ENCODE measurements at places on chromosomes 16 and 17.
A peak's percentile ranks its signal among the peaks of the same experiment; 100 is the strongest.

GRCh38 chr17:28912281-28912937 lies 9.5 kb upstream of the DHRS13 start:
- no peak for DNase-seq

GRCh38 chr17:63275318-63275970 lies 170.7 kb downstream of the CYB561 start:
- DNase-seq, result no peak

- no peak for DNase-seq
Measured at GRCh38 chr17:66464921-66465320, 162.5 kb downstream of the PRKCA start.

GRCh38 chr17:8976638-8977037 lies 11.1 kb upstream of the PIK3R5 start:
- DNase-seq, result no peak

DNA sequence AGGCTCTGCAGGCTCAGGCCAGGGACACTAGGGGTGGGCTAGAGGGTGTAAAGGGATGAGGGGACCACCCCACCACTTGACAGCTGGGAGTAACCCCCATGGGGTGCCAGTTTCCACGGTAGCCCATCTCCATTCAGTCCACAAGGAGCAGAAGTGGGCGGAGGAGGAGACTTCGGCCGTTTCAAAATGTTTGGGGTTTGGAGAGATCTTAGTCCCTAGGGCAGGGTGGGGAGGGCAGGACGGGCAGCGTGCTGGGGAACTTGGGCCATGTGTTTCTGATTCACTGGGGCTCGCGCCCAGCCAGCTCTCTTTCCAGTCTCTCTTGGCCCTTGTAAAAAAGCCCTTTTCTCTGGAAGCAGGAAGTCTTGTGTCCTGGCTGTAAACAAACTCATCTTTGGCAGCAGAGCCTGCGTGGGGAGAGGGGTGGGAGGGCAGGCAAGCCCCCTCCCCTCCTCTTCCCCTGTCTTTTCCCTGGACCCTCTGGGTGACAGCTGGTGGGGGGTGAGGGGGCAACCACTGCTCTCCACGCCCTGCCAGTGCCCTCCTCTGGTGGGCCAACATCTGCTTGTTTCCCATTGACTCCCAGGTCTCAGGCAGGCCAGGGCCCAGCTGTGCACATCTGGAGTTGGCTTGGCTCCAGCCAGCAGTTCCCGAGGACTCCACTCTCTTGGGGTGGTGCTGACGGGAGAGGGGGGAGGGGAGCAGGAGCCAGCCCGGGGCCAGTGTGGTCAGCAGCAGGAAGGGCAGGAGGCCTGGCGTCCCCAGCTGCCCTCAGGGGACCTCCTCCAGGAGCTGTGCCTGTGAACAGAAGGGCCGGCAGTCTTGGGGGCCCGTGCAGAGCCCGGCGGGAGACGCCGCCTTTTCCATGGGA lies 8.1 kb downstream of the CYGB start:
- no peak for DNase-seq

DNA sequence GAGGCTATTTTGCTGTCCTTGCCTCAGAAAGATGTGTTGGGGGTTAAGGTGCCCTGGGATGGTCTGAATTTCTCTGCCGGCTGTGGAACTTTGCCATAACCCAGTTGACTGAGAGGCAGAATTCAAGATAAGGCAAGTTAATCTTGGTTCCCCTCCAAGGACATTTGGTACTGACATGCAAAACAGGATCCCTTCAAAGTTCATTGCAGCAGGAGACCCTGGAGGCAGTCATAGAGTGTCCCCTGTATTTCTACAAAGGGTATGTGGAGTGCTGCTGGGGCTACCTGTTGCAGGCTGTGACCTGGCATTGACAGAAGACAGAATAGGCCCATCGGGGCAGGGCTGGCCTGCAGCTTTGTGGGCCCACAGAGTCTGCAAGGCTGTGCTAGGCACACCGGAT lies 135.6 kb upstream of the IRX3 start:
- no peak for DNase-seq

- DNase-seq, result peak; percentile 79
Measured at GRCh38 chr16:85573696-85574641, 39.2 kb upstream of the GSE1 start.

GRCh38 chr16:84568066-84568465 lies 49.8 kb downstream of the COTL1 start:
- no peak for DNase-seq

GRCh38 chr16:64051824-64052223 lies 1070.0 kb downstream of the CDH11 start:
- peak; percentile 11 for DNase-seq

GRCh38 chr16:46730126-46730525 lies 18.0 kb downstream of the MYLK3 start:
- DNase-seq, result no peak

DNA sequence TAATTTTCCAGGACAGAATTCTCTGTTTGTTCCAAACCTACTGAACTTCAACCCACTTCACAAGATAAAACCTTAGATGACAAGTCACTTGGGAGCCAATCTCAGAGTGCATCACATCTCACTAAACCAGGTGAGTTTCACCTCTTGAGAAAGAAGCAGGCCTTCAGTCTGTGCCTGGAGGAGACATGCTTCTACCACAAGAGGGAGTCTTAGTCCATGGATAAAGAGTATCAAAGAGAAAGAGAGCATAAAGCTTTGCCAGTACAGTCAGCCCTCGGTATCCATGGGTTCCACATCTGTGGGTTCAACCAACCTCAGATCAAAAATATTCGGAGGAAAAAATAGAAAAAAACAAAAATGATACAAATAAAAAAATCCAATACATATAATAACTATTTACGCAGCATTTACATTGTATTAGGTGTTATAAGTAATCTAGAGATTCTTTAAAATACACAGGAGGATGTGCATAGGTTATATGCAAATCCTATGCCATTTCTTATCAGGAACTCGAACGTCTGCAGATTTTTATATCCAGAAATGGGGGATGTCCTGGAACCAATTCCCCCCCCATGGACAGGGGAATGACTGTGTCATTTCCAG lies 37.7 kb downstream of the DUSP14 start:
- peak; percentile 51 for DNase-seq

DNA sequence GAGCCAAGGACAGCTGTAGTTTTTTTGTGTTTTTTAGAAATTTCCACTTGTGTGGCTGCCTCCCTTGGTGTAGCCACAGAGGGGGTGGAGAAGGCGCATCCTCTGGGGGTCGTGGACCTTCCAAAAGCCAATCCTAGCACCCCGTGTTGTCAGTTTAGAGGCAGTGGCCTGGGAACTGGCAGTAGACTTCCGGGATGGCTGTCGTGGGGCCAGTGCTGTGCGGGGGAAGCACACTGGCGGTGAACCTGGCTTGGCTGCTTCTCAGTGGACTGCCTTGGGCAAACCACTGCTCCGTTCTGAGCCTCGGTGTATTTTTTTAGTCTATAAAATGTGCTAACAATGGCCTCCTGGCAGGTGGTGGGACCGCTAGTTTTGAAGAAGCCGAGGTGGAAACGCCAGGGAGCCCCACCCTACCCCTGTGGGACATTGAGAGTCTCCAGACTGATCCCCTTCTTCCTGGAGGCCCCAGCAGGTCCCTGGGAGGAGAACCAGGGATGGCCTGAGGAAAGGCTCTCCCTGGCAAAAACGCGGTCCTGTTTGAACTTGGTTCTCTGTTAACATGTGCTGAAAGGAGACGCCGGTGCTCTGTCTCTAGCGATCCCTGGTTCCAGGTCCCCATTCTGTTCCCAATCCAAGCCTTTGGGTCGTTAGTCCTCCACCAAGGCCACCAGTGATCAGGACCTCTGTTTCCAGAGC lies 125.7 kb downstream of the CMIP start:
- no peak for DNase-seq

DNA sequence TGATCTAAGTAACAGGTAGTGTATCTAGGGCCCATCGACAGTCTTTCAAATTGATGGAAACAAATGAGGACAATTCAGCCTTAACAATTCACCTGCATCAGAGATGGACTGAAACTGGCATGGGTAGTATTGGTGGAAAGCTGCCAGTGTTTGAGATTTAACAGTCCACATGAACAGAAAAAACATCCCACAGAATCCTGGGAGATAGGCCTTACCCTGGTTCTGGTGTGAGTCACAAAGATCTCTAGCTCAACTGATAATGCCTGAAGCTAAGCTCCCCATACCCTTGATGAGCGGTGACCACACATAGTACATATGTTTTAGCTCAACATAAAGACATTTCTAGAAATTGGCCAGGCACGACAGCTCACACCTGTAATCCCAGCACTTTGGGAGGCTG lies 21.9 kb downstream of the CRK start:
- DNase-seq, result no peak

DNA sequence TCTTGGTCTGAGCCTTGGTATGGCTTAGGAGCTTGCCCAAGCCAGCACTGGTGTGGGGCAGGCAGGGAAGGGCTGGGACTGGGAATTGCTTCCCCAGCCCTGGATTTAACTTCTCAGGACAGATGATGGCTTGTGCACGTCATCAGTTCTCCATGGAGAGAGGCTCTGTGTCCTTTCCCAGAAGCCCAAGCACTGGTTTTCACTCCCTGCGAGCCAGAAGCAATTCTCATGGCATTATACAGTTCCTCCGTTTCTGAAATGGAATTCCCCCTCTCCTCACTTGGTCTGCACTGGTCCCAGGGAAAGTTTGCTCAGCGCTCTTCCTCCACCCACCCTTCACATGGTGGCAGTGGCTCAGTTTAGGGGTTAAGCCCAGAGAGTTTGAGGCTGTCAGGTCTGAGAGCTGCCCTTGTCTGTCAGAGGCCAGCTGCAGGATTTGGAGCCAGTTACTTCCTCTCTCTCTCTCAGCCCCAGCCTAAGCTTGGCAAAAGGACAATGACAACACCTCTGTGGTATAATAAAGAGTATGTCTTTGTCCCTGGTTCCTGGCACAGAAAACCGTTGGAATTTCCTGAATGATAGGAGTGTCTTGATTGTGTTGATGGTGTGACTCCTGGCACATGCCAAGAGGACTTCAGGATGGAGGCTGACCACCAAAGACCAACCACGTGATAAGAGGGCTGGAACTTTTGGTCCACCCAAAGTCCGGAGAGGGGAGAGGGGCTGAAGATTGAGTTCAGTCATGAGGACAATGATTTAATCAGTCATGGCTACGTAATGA lies 219.6 kb upstream of the TNRC6C start:
- peak; percentile 65 for DNase-seq

DNA sequence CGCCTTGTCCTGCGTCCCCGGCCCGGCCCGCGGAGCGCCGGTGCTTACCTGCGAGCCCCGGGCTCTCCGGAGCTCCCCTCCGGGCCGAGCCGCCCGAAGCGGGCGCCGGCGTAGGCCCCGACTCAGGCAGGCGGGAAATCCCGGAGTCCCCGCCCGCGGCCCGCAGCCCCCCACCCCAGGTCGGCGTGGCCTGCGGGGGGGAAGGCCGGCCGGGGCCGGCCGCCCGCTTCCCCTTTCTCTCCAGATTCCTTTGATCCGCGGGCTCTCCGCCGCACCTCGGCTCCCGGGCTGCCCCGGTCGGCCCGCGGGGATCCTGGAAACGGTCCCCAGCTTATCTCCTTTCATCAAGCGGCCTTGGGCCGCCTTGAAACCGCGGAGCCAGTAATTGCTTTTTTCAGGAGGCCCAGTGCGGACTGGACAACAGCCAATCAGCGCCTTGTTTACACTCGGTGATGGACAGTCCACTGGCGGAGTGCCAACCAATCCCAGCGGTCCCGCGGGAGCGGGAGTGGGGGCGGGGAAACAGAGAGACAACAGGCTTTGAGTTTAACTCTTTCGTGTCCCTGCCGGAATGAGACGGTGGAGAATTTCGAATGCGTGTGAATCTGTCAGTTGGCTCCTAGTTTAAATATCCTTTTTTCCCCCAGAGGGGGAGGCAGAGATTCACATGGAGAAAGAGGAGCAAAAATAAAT lies 1.4 kb upstream of the BAHCC1 start:
- peak; percentile 100 for DNase-seq

- DNase-seq, result peak; percentile 30
Measured at GRCh38 chr16:46756772-46757171, 8.6 kb upstream of the MYLK3 start.

DNA sequence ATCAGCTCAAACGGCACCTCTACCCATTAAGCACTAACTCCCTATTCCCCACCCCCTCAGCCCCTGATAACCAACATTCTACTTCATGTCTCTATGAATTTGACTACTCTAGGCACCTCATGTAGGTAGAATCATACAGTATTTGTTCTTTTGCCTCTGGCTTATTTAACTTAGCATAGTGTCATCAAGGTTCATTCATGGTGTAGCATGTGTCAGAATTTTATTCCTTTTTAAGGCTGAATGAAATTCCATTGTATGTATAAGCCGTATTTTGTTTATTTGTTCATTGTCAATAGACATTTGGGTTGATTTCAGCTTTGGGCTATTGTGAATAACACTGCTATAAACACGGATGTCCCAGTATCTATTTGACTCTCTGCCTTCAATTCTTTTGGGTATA lies 794.9 kb upstream of the SOX9 start:
- DNase-seq, result no peak

- no peak for DNase-seq
Measured at GRCh38 chr16:70375636-70376611, 29.2 kb downstream of the DDX19A start.

- DNase-seq, result no peak
Measured at GRCh38 chr17:47850373-47850691, 631 bp downstream of the SP6 start.

GRCh38 chr16:20147091-20147490 lies 73.4 kb upstream of the GPR139 start:
- no peak for DNase-seq

DNA sequence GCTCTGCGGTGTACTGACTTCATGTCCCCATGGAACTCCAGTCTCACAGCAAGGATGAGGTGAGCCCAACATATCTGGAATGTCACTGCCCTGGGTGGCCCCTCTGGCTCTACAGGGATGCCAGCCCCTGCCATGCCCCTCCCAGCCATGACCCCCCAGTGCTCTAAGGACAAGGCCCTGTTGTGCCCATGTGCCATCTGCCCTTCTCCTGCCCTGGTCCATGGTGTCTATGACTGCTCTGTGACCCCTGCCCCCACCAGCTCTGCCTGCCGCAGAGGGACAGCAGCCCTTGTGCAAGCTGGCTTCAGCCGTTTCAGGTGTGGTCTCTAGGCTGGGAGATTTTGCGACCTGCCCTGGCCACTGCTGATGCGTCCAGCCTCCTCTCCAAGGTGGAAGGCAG lies 40.3 kb downstream of the TK2 start:
- DNase-seq, result no peak

DNA sequence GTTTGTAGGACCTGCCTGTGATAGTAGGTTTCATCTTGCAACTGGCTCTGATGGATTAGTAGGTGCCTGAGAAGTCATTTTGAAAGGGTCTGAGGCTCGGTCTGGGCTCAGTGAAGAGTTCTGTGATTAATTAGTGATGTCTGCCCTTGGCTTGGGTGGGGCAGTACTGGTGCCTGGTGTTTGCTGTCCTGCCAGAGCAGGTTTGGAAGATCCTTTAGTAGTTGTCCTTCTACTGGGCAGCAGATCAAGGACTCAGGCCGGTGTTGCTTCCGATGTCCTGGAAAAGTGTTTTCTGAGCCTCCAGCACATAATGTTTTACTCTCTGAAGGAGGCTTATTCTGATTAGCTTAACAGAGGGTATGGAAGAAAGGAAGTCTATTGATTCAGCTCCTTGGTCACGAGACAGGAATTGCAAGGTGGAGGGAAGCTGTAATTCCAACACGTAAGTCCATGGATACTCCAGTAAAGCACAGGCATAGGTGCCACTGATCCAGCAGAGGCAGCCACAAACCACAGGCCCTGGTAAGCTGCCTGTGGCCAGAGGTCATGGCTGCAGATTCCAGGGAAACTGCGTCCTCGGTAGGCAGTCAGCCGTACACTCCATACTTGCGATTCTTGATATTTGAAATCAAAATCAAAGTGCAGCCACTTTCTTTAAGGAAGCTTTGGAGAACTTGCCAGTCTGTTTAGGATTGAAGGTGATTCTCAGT lies 18.7 kb downstream of the HLF start:
- DNase-seq, result no peak

Measured in SHP77 (cell line).